DMS 273 treated with DMSO at 0.1 percent for 48 hours (cell line): ENCODE measurements at places on chromosomes 1 and 21.
A peak's percentile ranks its signal among the peaks of the same experiment; 100 is the strongest.

DNA sequence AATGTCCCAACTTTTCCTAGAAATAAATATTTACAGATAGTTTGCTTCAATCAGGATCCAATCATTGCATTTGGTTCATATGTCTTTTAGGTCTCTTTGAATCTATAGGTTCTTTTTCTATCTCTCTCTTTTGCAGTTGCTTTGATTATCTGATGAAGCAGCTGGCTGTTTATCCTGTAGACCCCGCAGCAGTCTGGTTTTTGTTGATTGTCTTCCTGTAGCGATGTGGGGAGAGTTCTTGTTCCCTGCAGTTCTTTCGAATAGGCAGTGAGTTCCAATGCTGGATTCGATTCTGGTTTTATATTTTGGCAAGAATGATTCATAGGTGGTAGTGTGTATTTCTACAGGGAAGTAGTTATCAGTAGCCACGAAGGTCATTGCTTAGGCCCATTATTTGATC lies 7.4 kb upstream of the MIXL1 start:
- no peak for DNase-seq

DNA sequence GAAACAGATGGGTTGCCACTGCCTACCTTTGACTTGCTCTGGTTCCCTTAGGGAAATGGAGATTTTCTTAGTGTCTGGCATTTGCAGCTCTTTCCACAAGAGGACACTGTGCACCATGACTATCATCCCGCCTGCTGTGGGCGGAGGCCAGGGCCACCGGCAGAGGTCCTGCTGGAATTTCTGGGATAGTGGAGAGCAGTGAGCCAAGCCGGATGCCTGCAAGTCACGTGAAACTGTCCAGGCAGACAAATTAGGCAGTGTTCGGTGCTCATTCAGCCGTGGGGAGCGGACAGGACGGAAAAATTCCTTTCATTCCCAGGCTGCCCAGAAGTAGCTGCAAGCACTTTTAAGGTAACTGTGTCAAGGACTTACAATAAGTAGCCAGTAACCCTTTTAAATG lies 43.4 kb downstream of the IGSF5 start:
- peak; percentile 83 for DNase-seq

GRCh38 chr1:84135341-84135740 lies 8.7 kb upstream of the PRKACB start:
- no peak for DNase-seq

DNA sequence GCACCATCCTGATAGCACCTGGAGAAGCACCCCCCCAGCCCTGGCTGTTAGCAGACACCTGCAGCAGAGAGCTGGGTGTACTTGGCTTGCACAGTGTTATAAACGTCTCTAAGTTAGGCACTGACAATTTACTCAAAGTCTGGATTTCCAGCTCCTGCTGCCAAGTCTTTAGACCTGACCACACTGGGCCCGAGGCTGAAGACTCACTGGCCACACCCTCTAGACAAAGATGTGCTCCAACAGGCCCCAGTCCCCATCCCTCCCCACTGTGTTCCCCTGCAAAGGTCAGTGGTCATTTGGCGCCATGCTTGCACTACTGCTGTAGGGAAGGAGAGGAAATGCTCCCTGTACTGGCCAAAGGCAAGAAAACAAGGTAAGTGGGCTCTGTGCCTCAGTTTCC lies 31.1 kb downstream of the PADI6 start:
- no peak for DNase-seq

- DNase-seq = no peak
These were observed 78.0 kb upstream of the SMYD2 start for GRCh38 chr1:214202992-214203391.

DNA sequence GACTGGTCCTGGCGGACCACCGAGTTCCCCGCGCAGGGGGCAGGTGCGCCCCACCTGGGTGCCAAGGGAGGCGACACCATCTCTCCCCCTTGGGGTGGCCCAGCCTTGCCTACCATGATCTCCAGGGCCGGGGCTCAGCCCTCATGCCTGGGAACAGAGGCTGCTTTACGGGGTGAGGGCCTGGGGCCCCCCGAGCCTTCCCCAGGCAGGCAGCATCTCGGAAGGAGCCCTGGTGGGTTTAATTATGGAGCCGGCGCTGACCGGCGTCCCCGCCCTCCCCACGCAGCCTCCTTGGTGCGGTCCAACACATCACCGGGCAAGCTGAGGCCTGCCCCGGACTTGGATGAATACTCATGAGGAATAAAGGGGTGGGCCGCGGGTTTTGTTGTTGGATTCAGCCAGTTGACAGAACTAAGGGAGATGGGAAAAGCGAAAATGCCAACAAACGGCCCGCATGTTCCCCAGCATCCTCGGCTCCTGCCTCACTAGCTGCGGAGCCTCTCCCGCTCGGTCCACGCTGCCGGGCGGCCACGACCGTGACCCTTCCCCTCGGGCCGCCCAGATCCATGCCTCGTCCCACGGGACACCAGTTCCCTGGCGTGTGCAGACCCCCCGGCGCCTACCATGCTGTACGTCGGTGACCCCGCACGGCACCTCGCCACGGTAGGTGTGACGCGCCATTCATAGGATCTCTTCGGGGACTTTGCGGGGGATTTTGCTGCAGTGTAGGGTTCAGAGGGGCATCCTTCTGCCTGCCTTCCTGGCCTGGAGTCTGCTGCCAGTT lies 38.2 kb downstream of the TP73 start:
- DNase-seq = peak; percentile 28

- DNase-seq = no peak
These were observed 17.3 kb downstream of the CA6 start for GRCh38 chr1:8962812-8963530.

GRCh38 chr1:232473324-232473723 lies 156.6 kb downstream of the SIPA1L2 start:
- DNase-seq = no peak
